Tracheal epithelial cell (primary cell): ENCODE measurements at places on chromosomes 12 and 14. TPM values are rescaled to one million over a fixed set of nuclear protein-coding genes. Genes with fewer than 3 reads are reported as not detected.

Gene WDHD1
- 7.7 and 10.4 TPM in 2 replicates for total RNA-seq

Gene AP1G2
- total RNA-seq: 37.3 and 56.4 TPM in 2 replicates

Gene KCNJ8
- total RNA-seq: 0.48 TPM in 1 of 2 replicates, not detected in the other

Gene ARID4A
- 4.3 and 5.5 TPM in 2 replicates for total RNA-seq
